ENCODE measurements at places on chromosomes 13 and 19.

DNA sequence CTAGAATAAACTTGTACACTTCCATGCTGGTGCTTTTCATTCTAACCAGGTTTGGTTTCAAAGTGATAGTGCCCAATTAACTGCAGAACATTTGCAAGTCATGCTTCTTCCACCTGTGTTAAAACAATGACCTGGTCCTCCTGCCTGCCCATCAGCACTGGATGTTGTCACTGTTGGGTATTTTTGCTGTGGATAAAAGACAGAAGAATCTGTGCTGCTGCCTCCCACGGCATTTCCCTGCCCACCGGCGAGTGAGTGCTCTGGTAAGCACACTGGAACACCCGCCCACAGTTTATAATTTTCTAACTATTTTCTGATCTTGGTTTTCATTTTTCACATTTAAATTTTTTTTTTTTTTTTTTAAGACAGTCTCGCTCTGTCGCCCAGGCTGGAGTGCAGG lies 2.3 kb upstream of the AKAP8 start:
- no peak for DNase-seq

- no peak for DNase-seq
Observed at GRCh38 chr13:27170221-27170515, 1.4 kb downstream of the USP12 start.

- no peak for DNase-seq
Observed at GRCh38 chr13:91817250-91817649, 418.8 kb downstream of the GPC5 start.

DNA sequence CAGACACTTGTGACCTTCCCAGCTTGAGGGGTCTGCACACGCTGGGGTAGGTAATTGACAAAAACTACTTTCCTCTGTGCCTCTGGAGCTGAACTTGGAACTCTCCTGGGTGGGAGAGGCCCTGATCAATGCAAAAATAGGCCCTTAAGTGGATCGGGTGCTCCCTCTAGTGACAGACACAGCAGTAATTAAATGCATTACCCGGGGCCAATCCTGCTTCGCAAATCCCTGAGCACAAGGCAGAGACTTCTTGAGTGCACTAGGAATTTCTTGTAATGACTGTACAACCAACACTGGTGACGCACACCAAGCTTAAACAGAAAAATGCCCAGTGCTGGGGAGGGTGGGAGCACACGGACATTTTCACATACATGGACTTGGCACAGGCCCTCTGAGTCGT lies 10.6 kb upstream of the UBE2S start:
- no peak for DNase-seq

DNA sequence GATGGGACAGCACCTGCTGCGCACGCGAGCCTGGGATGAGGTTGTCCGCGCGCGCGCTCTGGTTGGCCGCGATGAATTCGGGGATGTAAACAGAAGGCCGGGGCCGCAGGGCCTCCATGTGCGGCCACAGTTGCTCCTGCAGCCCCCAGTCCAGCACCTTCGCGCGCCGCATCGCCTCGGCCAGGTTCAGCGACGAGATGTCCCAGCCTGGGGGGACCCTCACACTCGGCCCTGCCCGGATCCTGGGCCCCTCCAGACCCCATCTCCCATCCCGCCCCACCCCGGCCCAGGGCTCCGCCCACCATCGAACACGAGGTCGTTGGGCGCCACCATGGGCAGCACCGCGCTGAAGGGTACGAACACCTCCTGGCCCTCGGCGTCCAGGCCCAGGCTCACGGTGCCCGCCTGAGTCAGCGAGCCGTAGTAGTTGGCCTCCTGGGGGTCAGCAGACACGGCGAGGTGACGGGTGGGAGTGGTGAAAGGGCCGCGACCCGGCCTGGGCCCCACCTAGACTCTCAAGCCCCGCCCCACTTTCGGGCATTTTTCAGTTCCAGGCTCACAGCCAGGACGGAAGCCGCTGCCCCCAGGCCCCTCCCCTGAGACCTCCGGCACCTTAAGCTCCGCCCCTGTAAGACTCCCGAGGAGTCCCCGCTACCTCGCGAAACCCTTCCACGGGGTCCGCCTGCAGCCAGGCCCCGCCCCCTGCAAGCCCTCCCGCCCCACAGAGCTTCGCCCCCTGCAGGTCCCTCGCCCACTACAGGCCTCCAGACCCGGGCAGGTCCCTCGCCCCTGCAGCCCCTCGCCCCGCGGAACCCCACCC lies 1.1 kb downstream of the ISYNA1 start:
- peak; percentile 43 for DNase-seq

GRCh38 chr13:44516771-44517170 lies 59.4 kb downstream of the TSC22D1 start:
- no peak for DNase-seq

- DNase-seq = no peak
Observed at GRCh38 chr13:50668049-50668448, 175.4 kb downstream of the DLEU7 start.

DNA sequence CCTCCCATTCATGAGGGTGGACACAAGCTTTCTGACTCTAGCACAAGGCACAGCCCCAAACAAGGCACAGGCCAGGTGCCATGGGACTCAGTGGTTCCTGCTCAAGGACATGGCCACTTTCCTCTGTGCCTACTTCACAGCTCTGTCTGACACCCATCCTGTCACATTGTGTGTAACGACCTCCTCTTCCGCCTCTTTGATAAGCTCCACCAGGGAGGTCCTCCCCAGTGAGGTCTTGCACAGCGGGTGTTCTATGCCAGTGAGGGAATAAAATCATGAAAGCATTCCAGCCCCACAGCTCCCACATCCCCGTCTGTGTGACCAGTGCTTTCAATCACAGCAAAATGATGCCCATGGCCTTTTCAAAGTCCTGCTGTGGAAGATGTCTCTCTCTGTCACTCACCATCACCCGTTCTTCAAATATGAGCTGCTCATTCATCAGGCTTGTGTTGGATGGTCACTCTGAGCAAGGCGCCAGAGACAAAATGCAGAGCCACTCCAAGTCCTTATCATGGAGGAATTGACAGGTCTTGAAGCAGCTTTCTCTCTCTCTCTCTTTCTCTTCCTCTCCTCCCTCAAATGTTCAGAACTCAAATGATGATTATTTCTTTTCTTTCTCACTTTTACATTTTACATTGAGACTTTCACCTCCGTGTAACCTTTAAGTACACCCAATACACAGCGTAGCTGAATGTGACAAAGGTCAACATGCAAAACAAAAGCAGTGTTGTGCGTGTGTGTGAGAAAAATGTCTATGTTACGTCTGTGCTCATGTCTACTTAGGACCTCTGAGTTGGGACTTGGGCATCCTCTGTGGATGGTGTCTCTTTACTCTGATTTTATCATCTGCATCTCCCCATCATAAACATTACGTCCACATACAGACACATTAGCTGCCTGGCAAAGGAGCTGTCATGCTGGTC lies 8.0 kb upstream of the SPATA13 start:
- no peak for DNase-seq

DNA sequence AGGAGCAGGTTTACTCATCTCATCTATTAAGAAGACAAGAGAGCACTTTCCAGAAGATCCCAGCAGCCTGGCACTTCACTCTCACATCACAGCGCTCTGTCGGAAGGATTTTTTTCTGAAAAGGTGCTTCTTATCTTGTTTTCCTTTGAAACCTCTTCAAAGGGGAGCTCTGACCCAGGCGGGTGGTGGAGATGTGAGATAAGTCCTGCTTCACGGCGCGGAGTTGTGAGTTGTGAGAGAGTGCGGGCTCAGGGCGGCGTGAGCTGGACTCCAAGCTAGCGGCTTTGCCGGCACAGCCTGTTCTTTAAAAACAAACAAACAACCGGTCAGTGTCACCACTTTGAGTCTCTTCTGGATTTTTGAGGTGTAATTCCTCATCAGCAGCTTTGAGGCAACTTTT lies 169.0 kb upstream of the ARGLU1 start:
- no peak for DNase-seq

DNA sequence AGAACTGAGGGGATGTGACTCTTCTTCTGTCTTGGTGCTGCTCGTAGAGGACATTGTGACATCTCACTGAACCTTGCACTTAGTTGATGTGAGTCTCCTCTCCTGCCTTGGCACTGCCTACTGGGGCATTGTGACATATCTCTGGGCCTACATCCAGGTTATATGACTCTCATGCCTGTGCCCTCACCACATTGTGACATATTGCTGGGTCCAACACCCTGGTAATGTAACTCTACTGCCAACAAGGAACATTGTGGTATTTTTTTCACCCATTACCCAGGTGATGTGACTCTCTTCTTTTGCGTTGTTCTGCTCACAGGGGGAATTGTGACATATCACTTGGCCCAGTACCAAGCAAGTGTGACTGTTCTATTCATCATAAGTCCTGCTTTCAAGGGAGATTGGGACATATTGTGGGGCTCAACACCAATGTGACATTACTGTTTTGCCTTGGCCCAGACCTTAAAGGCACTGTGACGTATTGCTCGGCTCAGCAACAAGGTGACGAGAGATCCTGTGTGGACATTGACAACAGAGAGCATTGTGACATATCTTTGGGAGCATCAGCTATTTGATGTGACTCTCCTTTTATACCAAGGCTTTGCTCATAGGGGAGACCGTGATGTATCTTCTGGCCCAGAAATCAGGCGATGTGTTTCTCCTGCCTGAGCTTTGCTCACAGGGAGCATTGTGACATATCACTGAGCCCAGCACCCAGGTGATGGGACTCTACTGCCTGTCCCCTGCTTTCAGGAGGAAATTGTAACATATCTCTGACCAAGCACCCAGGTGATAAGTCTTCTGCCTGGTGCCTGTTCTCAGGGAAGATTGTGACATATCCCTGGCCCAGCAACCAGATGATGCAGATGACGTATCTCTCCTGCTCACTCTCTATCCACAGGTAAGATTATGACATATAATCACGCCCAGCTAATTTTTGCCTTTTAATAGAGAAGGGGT lies 12.2 kb upstream of the ZNF429 start:
- peak; percentile 87 for DNase-seq

GRCh38 chr19:38869160-38869835 lies 8.8 kb downstream of the RINL start:
- no peak for DNase-seq

DNA sequence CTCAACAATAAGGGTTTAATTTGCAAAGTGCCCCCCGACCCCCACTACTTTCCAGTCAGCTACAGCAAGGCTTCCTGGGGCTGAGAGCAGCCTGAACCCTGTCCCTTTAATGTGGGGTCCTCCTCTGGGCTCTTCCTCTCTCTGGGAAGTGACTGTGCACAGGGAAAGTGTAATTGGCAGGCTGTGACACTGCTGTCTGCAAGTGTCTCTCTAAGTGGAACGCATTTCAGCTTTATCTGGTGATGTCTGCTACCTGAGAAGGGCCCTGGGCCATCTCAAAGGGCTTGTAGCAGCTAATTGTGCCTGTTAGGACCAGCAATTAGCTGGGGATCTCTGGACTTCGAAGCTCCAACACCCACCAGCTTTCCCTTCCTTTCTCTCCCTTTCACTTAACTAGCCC lies 406.6 kb downstream of the TSHZ3 start:
- no peak for DNase-seq

GRCh38 chr19:40177286-40178070 lies 13.7 kb upstream of the MAP3K10 start:
- DNase-seq = no peak

Measured in gastrocnemius medialis (tissue), 4 donors.